ENCODE measurements at places on chromosomes 4 and X. TPM values are rescaled to one million over a fixed set of nuclear protein-coding genes. Genes with fewer than 3 reads are reported as not detected.

ARMCX2 gene
- total RNA-seq: 2.9 TPM

EDA2R gene
- total RNA-seq: 0.99 TPM

GRCh38 chr4:138892483-138893407, 122.8 kb upstream of the NOCT start:
- H3K27me3 ChIP-seq: no peaks in the 10 kb centered on the region
- no peaks in the 10 kb centered on the region for H3K36me3 ChIP-seq
- H3K4me1 ChIP-seq: no peaks in the 10 kb centered on the region
- no peak overlapping the region for H3K4me3 ChIP-seq

DNA sequence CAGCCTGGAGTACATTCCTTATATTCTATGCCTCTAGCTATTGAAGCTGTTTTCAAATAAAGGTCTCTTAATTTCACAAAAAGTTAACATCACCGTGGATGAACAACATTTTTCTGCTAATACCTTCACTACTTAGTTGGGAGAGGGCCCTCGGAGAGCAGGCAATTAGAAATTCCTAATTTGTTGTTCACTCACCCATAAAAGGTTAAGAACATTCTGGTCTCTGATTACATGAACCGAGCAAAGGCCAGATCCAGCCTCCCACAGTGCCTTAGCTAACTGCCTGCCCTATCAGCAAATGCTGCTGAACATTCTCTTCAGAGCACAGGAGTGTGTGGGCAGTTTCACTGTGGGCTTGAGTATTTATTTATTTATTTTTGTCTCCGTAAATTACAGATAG, 36.0 kb upstream of the TTC29 start:
- H3K36me3 ChIP-seq: no peaks in the 10 kb centered on the region
- H3K4me3 ChIP-seq: no peak overlapping the region
- no peak overlapping the region for H3K27ac ChIP-seq

DNA sequence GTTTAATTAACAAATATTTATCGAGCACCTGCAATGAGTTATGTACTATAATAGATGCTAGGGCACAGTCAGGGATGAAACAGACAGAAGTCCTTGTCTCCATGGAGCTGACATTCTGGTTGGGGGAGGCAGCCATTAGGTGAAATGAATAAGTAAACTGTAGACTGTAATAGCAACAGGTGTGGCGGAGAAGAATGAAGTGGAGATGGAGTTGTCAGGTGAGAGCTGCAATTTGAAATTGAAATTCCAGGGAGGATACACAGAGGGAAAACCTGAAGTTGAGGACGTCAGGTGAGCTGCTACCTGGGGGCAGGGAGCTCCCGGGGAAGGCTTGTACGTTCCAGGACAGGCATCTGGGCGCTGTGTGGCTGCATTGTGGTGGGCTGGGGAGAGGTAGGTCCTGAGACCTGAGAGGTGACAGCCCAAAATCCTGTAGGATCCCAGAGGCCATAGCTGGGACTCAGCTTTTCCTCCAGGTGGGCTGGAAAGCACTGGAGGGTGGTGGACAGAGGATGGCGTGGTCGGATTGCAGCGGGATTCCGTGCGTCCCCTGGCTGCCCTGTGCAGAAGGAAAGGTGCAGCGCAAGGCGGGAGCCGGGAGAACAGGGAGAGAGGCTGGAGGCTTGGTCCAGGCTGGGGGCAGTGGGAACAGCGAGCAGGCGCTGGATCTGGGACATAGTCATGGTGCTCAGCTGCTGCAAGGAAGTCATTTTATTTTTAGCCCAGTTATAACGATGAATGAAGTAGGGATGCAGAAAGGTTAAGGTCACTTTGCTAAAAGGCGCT, 24.8 kb downstream of the CYTL1 start:
- no peak overlapping the region for H3K4me3 ChIP-seq
- DNase-seq: no peak
- no peak overlapping the region for H3K27ac ChIP-seq
- peaks cover 2% of the 10 kb centered on the region for H3K4me1 ChIP-seq
- no peaks in the 10 kb centered on the region for H3K36me3 ChIP-seq

GRCh38 chrX:119990556-119991004, 47.0 kb upstream of the NKAP start:
- peak overlapping the region; percentile 19 for H3K4me3 ChIP-seq
- peaks cover 23% of the 10 kb centered on the region for H3K4me1 ChIP-seq
- H3K27ac ChIP-seq: no peak overlapping the region
- peaks cover 47% of the 10 kb centered on the region for H3K27me3 ChIP-seq

GRCh38 chrX:48937054-48937907, 18.5 kb upstream of the PIM2 start:
- H3K36me3 ChIP-seq: no peaks in the 10 kb centered on the region
- peak overlapping the region; percentile 98 for H3K27ac ChIP-seq
- peak; percentile 90 for DNase-seq
- peak overlapping the region; percentile 45 for H3K4me3 ChIP-seq

DNA sequence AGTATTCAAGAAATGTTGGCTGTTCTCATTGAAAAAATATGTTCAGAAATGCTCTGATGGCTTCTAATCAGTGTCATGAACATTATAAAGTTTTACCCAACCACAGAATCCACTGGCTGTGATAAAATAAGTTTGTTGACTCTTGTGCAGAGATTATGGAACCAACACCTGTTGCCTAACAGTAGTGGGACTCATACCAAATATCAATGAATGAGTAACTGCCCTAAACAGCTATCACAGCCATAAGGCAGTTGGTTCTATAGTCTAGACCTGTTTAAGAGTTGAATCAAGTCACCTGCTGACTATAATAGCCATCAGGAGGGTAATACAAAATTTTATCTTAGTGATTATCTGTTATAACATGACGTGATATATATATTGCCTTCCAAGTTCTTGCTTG, 168.3 kb downstream of the ATOH1 start:
- no peak overlapping the region for H3K4me3 ChIP-seq
- DNase-seq: no peak
- no peaks in the 10 kb centered on the region for H3K4me1 ChIP-seq
- H3K27ac ChIP-seq: no peak overlapping the region
